ENCODE measurements at places on chromosomes 5 and 9.

- no peak for DNase-seq
Measured at GRCh38 chr5:13524936-13525335, 419.6 kb downstream of the DNAH5 start.

GRCh38 chr5:61625137-61625561, 293.1 kb downstream of the ZSWIM6 start:
- DNase-seq: no peak

DNA sequence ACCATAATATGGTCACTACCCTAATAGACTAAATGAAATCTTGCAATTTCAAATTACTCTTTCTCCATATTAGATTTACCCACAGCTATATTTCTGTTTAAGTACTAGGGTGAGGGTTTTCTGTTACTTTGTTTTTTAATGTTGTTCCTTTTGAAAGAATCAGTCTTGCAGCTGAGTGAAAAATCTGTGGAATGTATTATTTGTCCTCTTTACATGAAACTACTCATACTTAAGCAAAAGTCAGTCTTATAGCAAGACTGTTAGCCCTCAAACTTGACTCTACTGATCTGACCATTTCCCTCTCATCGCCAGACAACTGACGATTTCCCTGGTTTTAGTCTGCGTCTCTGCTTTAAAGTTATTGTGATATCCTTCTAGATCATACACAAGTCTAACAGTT, 84.0 kb downstream of the PIK3R1 start:
- DNase-seq: no peak

- no peak for DNase-seq
Measured at GRCh38 chr5:173712609-173713175, 96.2 kb upstream of the BOD1 start.

DNA sequence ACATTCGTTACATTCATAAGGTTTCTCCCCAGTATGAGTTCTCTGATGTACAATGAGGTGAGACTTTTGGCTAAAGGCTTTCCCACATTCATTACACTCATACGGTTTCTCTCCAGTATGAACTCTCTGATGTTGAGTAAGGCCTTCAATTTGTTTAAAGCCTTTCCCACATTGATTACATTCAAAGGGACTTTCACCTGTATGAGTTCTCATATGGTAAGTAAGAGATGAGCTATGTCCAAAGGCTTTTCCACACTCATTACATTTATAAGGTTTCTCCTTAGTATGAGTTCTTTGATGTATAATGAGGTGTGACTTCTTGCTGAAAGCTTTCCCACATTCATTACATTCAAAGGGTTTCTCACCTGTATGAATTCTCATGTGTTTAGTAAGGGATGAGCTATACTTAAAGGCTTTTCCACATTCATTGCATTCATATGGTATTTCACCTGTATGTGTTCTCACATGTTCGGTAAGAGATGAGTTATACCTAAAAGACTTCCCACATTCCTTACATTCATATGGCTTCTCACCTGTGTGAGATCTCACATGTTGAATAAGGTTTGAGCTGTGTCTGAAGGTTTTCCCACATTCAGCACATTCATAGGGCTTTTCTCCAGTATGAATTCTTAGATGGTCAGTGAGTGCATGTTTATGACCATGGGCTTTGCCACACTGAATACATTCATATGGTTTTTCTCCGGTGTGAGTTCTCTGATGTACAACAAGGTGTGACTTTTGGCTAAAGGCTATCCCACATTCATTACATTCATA, 13.5 kb downstream of the ZFP37 start:
- DNase-seq: no peak

- DNase-seq: no peak
Measured at GRCh38 chr9:96084331-96084734, 208.8 kb downstream of the ERCC6L2 start.

- no peak for DNase-seq
Measured at GRCh38 chr9:8382777-8383527, 583.4 kb upstream of the DMAC1 start.

DNA sequence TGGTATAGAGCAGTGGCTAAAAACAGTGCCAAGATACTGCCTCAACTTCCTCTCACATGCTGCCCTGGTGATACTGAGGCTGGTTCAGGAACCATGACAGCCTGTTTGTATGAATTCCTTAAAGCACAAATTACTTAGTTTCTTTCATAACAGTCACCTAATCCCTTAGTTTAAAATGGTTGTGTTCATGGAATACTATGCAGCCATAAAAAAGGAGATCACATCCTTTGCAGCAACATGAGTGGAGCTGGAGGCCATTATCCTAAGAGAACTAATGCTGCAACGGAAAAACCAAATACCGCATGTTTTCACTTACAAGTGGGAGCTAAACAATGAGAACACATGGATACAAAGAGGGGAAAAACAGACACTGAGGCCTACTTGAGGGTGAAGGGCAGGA, 21.8 kb downstream of the ZFP62 start:
- no peak for DNase-seq

DNA sequence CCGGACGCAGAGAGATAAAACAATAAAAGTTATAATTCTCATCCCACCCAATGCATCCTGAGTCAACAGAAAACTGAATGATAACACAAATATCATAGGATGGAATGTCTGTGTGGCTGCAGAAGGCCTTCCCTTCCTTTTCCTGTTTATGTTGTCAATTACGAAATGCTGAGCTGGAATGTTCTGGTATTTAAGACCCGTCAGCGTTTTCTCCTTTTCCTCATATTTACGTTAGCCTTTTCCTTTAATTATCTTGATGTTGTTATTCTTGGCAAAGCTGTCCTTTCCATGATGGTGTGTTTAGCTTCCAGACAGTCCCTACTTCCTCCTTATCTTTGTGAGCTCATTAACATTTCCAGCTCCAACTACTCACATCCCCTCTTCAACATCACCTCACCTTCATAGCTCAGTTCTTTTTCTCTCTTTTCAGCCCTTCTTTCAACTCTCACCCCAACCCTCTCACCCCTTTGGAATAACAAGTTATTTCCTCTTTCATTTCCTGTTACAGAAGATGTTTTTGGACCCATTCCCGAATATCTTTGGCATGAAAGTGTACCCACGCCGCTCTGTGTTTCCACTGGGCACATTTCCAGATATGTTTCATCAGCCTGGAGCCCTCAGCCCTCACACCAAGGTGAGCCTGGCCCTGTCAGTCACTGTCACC, 221.6 kb downstream of the NR2F1-AS1 start:
- no peak for DNase-seq

- DNase-seq: no peak
Measured at GRCh38 chr9:98781588-98782383, 14.6 kb downstream of the ANKS6 start.

GRCh38 chr5:172902497-172903472, 56.4 kb upstream of the RPL26L1 start:
- no peak for DNase-seq

GRCh38 chr5:40492056-40492455, 187.7 kb upstream of the PTGER4 start:
- DNase-seq: no peak

GRCh38 chr9:114285166-114285867, 37.6 kb upstream of the ORM1 start:
- DNase-seq: no peak

GRCh38 chr9:4663956-4664355, 1.9 kb downstream of the PLPP6 start:
- DNase-seq: no peak

DNA sequence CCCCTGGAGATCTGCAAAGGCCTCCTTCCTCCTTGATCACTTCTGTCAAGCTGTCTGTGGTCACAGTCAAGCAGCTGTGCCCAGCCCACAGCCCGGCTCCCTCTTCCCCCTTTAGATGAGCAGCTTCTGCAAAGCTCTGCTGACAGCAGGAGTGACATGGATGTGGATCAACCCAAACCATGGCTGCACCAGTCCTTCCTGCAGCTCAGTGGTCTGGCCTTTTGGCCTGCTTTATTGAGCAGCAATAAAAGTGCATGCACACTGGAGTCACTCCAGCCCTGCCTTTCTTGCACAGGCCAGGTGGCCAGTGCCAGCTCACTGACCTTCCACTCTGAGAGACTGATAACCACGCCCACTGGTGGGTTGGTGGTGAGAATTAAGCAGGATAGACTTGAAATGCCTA, 91.3 kb upstream of the OTULINL start:
- peak; percentile 64 for DNase-seq

DNA sequence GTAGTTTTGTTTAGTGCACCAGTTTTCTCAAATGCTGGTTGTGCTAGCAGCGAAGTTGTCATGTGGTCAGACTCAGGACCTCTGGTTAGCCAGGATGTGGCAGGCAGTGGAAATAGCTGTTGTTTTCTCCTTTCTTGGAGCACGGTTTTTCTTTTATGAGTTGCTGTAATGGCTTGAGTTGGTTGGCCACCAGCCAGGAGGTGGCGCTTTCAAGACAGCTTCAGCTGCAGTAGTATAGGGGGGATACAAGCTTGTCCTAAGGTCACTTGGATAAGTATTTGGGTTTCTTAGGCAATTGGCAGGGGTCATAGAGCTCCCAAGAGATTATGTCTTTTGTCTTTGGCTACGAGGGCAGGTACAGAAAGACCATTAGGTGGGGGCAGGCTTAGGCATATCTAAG, 274.2 kb upstream of the TARS1 start:
- no peak for DNase-seq

- no peak for DNase-seq
Measured at GRCh38 chr5:88214655-88215054, 54.0 kb downstream of the TMEM161B start.

- no peak for DNase-seq
Measured at GRCh38 chr5:6557807-6558575, 74.9 kb downstream of the NSUN2 start.

- no peak for DNase-seq
Measured at GRCh38 chr5:173231996-173232498, 3.0 kb downstream of the NKX2-5 start.

DNA sequence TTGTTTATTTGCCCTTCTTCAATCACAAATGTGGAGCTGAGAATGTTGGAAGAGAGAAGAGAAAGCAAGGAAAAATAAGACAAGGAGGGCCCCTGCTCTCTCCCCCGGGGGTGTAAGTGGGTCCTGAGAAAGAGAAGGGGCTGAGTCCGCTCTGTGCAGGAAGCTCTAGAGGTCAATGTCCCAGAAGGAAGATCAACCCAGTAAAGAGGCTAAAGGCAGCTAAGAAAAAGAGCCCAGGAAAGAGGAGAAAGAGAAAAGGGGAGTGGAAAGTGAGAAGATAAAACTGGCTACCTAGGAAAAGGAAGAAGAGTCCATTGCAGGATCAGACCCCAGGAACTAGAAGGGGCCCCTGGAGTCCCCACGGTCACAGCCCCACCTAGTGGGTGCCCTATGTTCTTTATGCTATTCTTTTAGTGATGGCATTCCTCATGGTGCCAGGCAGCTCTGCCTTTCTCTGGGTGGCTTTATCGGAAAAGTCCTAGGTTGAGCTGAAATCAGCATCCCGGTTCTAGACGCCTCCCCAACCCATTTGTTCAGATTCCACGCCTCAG, 583.4 kb downstream of the ACTL7B start:
- DNase-seq: peak; percentile 50

DNA sequence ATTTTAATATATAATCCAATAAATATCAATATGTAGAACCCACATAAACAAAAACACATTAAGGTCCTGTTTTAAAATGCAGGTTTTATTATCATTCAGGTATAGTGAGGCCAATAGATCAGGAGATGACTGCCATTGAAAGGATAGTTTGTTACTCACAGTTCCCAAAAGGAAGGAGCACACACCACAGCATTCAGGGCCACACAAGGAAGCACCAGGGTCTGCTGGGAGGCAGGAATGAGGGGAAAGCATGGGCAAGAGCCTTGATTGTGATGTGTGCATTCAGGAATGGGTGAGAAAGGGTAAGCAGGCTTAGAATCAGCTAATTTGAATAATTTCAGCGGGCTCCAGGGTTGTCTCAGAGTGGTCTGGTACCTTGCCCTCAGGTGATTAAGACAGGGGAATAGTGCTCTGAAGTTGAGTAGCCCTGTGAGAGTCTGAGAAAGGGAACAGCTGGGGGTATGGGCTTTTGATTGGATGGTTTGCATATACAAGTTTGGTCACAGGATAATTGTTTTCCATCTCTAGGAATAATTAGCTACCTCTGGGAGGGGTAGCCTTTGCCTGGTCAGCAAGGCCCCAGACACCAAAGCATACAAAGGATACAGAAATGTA, 19.8 kb upstream of the OTULIN start:
- no peak for DNase-seq

GRCh38 chr5:179759581-179760551, 27.2 kb downstream of the MAML1 start:
- DNase-seq: no peak

- peak; percentile 35 for DNase-seq
Measured at GRCh38 chr9:91978740-91979414, 28.8 kb upstream of the ROR2 start.

- no peak for DNase-seq
Measured at GRCh38 chr5:41087461-41087860, 16.3 kb upstream of the MROH2B start.

- no peak for DNase-seq
Measured at GRCh38 chr9:135591506-135592330, 30.2 kb downstream of the PAEP start.

DNA sequence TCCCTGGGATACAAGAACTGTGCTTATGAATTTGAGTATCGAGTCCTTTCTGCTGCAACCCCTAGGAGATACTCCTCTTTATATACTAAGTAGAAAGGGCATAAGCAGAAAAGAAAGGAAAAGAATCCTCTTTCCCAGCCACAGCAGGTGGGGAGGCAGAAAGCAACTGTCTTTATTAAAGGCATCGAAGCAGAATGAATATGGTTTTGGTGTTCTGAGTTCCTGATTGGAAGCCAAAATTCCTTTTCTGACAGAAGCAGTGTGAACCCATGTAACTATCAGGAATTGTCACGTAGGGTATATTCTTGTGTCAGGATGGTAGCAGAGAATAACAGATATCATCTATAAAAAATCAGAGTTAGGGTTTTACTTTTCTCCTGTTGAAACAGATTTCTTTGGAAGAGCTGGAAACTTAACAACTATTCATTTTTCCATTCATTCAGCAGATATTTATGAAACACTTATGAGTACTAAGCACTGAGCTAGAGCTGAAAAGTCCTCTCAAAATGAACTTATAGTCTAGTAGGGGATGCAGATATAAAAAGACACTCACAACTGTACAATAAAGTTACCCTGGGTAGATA, 96.5 kb upstream of the LHFPL2 start:
- DNase-seq: no peak

- DNase-seq: no peak
Measured at GRCh38 chr5:146018514-146019375, 82.4 kb downstream of the SH3RF2 start.

- DNase-seq: no peak
Measured at GRCh38 chr5:81070571-81071255, 110.5 kb downstream of the RASGRF2 start.

DNA sequence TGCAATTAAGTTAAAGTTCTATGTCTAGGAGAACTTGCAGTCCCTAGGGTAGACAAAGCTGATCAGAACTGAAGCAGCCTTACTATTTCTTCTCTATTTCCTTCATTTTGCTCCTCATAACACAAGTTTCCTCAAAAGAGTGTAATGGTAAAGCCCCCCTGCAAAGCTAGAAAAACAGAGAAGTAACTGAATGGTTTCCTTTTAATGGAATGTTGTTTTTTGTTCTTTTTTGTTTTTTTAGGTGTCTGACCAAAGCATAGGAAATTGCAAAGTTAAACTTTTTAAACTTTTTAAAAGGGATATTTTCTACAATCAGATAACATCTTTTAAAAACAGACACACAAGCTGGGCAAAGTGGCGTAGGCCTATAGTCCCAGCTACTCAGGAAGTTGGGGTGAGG, 145.7 kb downstream of the TLE1 start:
- DNase-seq: no peak
